ENCODE measurements at places on chromosomes 1 and 21. TPM values are rescaled to one million over a fixed set of nuclear protein-coding genes. Genes with fewer than 3 reads are reported as not detected.

- no peak for DNase-seq
Observed at GRCh38 chr1:89996450-89997110, 1.7 kb downstream of the ZNF326 start.

DNA sequence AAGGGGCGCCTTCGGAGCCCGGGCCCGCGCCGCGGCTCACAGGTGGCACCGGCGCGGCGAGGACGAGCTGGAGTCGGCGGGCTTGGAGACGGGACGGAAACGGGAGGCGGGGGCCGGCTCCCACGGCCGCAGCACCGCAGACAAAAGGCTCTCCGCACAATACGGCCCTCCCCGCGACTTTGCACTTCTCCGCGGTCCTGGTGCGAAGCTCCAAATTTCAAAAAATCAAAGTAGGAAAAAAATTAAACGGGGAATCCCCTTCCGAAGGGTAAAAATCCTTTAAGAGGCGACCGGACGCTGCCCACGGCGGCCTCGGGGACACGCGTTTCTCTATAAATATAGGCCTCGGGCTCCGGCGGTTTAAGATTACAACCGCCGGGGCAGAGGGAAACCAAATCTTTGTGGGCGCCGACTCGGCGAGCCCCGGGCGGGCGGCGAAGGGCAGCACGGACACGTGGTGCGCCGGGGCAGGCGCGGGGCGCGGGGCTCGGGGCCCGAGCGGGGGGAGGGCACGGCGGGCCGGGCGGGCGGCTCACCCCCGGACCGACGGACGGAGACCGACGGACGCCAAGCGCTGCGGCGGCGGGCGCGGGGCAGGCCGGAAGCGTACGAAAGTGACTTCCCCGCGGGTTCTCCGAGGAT, 453 bp downstream of the PABPC4 start:
- peak; percentile 51 for DNase-seq

DNA sequence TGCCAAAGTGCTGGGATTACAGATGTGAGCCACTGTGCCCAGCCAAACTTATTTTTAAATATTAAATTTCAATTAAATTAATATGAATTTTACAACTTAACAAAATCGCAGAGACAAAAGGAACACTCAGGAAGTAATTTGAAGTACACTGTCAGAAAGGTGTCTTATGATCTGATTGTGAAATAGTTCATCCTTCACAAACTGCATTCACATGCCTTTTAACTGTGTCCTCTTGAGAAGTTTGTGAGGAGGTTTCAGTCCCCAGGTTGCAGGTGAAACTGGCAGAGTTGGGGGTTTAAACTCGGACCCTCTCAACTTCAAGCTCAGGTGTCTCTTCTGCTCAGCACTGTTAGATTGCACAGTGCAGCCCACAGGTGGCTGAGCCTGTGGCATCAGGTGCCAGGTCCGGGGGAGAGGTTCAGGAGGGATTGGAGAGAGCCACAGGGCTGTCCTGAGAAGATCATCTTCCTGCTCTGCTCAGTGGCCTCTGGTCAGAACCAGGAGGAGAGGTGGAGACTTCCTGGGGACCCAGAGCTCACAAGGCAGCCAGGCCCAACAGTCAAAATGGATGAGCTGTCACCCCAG, 152.3 kb upstream of the RAB4A start:
- DNase-seq, result no peak

Gene RHD
- not detected for total RNA-seq

Gene LMX1A
- not detected for total RNA-seq

Gene PLCH2
- not detected for total RNA-seq
